ENCODE measurements at places on chromosomes 1 and 21.

DNA sequence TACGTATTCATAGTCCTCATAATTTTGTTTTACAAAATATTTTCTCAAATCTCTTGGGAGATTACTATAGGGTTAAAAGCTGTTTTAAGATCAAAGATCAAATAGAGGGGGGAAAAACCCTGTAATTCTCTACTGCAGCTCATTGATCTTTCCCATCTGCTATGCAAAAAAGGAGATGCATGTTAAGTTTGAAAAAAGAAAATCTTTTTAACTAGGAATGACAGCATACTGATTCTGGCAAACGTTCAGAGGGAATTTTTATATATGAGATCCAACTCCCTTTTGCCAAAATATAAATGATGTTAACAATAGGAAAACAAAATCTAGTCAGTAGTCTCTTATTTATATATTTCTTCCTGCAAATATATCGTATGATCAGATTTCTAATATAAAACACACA lies 69.1 kb downstream of the SMYD3 start:
- no peak for DNase-seq

DNA sequence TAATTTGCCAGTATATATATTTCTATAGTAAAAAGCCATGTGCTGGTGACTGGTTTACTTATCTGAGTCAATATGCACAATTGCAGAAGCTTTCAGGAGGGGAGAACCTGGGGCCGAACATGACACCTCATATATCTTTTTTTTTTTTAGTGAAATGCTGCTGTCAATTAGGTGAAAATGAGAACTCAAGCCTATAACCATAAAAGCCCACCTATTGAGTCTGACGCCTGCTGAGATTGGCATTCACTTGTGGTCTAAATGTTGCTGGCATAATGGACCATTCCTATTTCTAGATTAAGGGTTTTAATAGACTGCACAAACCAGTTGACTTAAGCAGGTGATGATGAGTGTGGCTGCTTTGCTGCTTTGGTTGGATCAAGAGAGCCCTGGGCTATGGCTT lies 10.8 kb downstream of the NTMT2 start:
- DNase-seq = no peak

GRCh38 chr1:108828074-108828961 lies 28.6 kb downstream of the AKNAD1 start:
- DNase-seq = peak; percentile 30

GRCh38 chr1:5935026-5935425 lies 57.2 kb downstream of the NPHP4 start:
- DNase-seq = no peak

DNA sequence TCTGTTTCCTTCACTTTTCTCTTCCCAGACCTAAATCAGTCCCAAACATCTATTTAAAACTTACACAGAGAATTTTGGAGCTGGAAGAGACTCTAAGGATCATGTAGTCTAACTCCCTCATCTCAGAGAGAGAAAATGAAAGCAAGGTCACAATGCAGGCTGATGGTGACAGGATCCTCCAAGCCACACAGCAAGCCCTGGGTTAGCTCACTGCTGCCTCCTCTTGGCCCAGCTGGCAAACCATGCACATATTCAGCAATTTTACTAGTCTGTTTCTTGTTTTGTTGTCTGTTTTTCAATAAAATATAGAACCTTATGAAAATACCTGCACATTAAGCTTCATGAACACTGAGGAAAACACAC lies 27.7 kb upstream of the LY9 start:
- peak; percentile 77 for DNase-seq

GRCh38 chr1:182029002-182029378 lies 32.5 kb downstream of the ZNF648 start:
- DNase-seq = no peak

DNA sequence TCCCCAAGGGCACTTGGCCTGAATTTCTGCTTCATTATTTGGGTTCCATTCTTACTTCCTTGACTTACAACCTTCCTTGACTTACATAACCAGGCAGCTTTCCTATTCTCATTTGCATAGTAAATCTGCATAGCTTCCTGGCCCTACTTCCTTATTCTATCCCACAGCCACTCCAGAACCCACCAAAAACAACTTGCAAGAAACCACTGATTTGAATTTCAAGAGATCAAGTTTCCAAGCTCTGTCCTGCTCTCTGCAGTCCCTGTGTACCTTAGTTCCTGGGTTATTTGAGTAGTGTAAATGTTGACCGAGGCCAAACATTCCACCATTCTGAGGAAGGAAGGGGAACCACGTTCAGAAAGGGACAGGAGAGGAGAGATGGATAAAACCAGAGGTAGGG lies 603.3 kb downstream of the PTPRC start:
- no peak for DNase-seq
